Stimulated activated CD8-positive, alpha-beta memory T cell treated with anti-CD3 and anti-CD28 coated beads, Interleukin-7, amount 100 ng/mL, for 1 hour (primary cell): ENCODE measurements at places on chromosomes 2 and 18.

DNA sequence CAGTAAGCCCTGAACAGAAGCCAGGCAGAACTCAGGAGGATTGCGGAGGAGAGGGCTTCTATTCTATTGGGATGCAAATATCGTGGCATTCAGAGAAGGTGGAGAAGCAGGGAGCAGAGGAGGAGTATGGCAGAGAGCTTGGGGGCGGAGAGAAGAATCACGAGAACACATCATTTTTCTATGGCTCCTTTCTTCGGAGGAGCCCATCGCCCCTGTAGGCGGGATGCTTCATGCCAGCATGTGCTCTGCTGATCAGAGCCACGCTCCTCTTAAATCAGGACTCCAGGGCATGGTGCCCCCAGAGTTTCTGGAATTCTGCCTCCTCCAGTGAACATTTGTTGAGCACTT is 71.1 kb downstream of the CIB4 start:
- DNase-seq, result no peak

DNA sequence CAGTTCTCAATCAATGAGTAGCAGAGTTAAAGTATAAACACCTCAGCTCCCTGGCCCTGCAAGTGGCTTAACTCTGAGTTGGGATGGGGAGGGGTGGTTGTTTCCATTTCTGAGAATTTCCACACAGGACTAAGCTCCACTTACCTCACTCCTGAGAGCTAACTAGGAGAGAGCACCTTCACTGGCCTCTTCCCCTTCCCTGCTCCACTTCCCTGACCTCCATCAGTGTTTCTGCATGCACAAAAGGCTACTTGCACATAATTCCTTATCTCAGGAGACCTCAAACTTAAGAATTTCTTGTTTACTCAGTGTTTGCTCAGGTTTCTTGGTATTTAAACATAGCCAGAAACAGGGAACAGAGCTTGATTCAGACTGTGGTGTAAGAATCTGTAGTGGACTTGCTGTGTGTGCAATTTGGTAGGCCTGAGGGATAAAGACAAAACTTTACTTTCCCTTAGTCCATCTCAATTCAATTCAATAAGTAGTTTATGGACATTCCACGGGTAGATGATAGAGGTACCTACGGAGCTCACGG is 97.2 kb downstream of the PID1 start:
- DNase-seq, result no peak

- DNase-seq, result no peak
These were observed 205.8 kb downstream of the SEPTIN10 start for GRCh38 chr2:109408043-109408335.

GRCh38 chr2:33134086-33134771 is 187.5 kb downstream of the LTBP1 start:
- no peak for DNase-seq

DNA sequence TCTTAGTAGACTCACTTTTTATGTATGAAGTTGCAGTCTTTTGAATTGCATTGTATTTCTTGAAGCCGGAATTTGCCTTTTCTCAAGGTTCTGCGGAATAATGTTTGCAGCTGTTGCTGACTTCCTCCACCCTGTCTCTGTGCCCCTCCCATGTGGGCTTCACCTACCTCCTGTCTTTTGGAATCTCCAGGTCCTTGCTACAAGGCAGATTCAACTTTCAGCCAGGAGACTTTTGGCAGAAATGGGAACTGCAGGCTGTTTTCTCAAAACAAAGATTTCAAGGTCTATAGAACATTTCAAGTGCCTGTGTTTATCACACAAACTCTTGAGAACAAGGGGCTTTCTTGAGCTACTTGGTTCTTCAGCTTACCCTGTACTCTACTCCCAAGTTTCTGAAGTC is 25.6 kb downstream of the ZNF236 start:
- no peak for DNase-seq

DNA sequence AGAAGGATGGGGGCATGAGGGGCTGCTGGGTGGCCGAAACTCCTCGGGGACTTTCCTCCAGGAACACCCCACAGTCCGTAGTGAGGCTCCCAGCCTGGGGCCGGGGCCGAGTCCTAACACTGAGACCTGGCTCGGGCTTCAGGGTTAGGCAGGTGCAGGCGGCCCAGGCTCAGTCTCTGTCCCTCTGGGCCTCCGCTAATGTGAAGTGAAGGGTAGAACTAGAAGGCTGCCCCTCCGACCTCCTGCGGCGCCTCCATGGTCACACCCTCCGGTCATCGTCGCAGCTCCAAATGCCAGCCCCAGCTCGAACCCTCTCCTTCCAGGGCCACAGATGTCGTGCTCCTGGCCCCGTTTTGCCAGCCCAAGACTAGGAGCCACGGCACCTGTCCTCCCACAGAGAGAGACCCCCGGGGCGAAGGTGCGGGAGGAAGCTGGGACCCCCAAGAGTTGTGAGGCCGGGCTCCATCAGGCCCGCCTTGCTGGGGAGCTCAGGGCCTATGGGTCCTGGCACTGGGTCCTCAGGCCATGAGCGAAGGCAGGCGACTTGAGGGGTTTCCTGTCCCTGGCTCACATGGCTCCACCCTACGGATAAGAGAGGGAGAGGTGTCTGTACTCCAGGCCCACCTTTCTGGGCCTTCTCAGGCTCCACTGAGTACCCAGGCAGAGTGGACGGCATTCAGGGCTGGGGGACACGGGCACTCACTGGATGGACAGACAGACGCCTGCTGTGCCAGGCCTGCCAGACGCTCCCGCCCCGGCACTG is 797 bp downstream of the ANO7 start:
- DNase-seq, result no peak

DNA sequence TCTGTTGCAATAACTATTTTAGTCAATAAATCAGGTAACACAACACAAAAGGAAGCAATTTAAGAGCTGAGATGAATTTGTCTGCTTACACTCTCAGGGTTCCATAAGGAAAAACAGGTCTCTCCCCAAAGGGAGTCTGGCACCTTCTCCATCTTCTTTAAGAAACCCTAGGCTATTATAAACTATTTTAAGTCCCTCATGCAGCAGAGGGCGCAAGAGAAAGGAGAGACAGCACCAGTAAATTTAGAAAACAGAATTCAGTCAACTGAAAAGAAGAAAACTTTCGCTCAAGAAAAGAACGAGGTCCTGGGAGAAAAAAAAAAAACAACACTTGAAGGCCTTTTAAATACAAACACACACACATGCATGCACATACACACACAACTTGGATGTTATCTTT is 19.1 kb downstream of the SULT1C4 start:
- DNase-seq, result no peak
